HuH-7 (cell line): ENCODE measurements at places on chromosomes 1 and 21.

- no peak for DNase-seq
These were observed 93.4 kb upstream of the KCNE2 start for GRCh38 chr21:34270411-34270810.

DNA sequence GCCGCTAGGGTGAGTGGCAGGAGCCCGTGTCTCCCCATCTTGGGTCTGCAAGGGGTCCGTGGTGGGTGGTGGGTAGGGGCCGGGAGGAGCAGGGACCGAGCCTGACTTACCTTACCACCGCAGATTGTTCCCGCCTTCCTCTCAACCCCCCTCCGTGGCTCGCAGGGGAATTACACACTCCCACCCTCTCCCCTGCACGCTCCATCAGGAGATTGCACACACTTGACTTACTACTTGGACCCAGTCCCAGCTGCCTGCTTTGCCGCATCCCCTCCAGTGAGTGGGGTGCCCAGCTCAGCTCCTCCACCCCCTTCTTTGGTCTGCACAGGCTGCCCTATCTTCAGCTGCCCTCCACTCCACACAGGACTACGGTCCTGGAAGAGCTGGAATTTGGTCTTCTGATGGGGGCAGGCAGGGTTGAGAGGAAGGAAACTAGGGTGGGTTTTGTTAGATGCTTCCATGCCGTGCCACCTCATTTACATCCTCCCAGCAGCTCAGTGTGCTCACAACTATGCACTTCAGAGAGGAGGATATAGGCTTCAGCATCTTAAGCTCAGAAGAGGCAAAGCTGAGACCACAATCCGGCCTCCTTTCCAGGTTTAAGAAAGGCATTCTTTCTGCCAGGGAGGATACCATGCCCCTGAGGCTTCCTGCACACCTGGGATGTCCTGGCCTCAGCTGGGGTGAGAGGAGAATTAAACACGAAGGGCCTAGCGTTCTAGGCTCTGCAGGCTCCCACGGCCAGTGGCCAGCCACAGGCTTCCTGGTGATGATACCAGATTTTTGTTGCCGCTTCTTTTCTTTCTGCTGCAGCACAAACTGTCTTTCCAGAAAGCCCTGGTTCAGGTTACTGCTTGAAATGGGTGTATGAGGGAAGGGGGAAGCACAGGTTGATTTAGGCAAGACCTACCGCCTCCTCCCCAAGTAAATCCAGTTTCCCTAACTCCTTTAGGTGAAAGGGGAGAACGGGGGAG is 2.3 kb downstream of the KCNC4 start:
- no peak for DNase-seq

GRCh38 chr1:244113532-244114320 is 62.6 kb downstream of the ZBTB18 start:
- DNase-seq, result no peak

- DNase-seq, result no peak
These were observed 29.4 kb downstream of the GJA4 start for GRCh38 chr1:34822202-34822601.

DNA sequence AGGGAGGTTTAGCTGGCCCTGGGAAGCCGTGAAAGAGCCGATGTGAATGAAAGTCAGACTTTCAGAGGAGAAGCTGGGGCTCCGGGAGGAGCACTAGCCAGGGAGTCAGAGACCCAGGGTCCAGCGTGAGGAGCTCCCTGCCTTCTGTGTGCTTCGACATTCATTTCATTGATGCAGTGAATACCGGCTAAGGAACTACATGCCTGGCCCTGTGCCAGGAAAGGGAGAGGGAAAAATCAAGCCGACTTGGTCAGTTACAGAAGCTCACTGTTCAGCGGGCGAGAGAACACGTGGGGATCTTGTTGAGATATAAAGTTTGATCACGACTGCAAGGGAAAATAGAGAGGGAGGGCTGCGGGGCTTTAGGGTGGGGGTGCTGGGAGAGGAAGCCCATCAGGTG is 76.7 kb upstream of the RUNX3 start:
- no peak for DNase-seq

- no peak for DNase-seq
These were observed 75.5 kb upstream of the IPO9 start for GRCh38 chr1:201753492-201753891.

GRCh38 chr1:24152631-24153494 is 9.9 kb upstream of the IL22RA1 start:
- DNase-seq, result no peak

- DNase-seq, result no peak
These were observed 412.4 kb downstream of the DISC1 start for GRCh38 chr1:232038706-232039677.

- no peak for DNase-seq
These were observed 34.5 kb downstream of the KLHDC7A start for GRCh38 chr1:18515120-18515667.

GRCh38 chr1:9573723-9574122 is 15.0 kb upstream of the TMEM201 start:
- no peak for DNase-seq

- DNase-seq, result no peak
These were observed 137.1 kb downstream of the CAMTA1 start for GRCh38 chr1:6922096-6922931.

DNA sequence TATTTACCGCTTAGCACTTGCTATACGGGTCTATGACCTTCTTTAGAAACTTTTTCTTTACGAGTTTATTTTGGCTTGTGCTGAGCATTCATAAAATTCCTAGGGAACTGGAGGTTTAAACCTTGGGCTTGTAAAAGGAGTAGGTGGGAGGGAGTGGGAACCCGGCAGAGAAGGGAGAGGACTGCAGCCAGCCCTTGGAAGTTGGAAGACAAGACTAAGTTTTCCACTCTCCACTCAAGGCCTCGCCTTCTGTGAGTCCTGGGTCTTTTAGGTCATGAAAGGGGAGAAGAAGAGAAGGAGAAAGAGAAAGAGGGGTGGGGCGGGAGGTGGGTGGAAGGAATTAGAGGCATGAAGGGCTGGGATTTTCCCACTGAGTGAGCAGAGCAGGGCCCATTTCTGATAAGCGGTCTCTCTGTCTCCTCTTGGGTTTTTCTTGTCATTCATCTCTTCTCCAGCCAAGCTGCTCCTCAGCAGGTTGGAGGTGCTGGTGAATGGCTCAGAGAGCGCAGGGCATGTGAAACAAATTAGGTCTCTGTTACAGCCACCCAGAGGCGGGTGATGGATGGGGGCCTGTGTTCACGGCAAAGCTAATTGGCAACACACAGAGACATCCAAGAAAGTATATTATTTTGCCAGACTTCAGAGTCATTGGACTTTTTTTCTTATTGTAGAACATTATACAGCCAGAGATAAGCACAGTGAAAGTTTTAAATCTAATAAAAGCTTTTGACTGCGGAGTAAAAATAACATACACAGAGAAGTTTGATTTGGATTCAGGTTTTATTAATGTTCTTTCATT is 247.3 kb downstream of the FOXD2 start:
- no peak for DNase-seq
